ENCODE measurements at places on chromosomes 4 and X.

DNA sequence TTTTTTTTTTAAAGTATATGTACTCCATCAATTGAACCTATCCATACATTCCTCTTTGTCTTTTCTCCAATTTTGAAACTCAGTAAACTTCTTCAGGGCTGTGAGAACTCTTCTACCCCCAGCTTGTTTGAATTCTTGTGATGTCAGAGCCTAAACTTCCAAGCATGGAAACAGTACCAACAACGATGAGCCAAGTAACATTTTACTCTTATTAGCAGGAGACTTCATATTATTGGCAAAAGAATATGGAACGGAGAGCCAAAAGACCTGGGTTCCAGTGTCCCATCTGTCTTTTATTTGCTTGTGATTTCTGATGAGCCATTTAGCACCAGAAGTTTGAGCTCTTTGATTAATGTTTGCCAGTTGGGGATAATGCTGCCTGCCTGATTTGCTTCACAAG lies 5.3 kb downstream of the DIAPH2 start:
- DNase-seq = no peak

DNA sequence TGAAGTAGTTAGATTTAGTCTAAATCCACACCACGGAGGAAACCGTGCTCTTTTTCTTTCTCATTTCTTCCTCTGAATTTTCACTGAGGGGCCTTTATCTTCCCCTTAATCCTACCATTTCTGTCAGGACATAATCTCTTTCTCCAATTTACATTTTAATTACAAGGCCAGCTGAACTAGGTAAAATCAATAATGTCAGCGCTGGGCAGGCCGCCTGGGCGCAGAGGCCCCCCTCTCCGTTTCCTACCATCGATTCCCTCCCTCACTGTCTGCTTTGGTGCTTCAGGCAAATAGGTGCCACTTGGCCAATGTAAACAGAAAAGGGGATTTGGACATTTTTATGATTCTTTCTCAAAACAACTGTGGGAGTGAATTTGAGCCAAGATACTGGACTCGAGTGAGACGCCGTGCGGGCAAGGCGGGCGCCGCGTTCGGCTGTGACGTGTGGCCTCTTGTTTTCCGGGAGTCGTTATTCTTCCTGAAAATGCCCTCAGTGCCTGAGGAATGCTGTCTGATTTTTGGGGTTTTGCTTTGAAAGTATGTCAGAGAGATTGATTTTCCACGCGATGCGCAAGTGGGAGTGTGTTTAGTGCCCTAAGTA lies 22.6 kb downstream of the UVSSA start:
- no peak for DNase-seq

GRCh38 chr4:77930876-77931275 lies 68.2 kb downstream of the MRPL1 start:
- no peak for DNase-seq

DNA sequence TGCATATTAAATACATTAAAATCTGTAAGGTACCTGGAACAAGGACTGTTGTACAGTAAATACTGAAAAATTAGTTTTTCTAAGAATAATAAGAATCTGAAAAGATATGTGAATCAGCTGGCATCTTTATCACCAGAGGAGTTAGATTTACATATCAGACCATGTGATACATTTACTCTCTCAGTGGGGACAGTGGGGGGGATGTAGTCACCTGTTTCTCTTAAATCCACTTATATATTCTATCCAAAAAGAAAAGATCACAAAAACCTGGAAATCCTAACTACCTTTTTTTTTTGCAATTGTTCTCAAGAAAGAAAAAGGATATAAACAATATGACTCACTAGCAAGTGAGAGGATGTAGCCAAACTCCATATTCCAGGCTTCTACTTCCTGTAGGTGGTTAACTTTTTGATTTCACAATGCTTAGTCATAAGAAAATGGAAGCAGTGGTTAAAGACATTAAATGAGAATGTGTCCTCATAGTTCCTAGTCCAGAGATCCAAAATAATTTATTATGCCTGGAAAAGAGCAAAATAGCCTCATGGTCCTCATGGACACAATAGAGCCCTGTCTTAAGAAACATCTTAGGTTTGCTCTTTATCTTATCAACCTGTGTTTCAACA lies 22.5 kb upstream of the MYOZ2 start:
- no peak for DNase-seq

DNA sequence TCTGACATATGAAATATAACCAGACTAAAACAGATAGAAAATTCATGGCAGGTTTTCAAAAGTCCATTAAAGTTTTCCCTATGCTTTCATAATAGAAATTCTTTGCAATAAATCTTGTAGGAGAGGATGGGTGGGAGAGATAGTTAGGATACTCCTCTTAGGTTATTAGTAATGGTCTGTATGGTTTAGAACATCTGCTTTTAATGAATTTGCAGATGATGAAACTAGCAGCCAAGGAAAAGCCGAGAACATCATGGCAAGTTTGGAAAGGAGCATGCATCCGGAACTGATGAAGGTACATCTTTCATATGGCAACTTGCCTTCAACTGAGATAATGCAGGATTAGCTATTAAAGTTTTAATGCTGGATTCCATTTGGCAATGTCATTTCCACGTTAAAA lies 70.7 kb downstream of the DOCK11 start:
- no peak for DNase-seq

DNA sequence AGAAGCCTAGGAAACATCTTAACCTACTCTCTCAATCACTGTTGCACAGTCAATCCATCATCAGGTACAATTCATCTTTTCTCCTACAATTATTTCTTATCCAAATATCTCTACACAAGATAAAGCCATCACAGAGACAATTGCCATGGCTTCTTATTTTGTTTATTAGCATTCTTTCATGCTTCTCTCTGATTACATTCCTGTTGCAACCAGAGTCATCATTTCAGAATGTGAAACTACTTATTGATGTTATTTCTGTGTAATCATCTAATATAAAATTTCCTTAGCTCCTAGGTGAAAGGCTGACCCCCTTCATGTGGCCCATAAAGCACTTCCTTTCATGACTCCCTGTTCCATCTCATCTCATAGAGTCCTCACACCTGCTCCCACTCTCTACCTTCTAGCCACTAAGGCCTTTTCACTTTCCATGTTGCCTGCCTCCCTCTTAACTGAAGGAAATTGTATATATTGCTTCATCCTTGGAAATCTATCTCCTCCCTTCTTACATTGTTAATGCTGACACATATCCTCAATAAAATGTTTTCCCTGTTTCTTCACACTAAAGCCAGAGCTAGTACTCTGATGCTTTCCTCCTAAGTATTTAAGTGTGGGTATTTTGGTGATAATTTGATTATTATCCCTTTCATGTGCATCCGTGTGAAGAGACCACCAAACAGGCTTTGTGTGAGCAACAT lies 829.9 kb downstream of the FAT4 start:
- DNase-seq = no peak

GRCh38 chrX:1658071-1658491 lies 43.2 kb downstream of the ASMT start:
- DNase-seq = no peak

DNA sequence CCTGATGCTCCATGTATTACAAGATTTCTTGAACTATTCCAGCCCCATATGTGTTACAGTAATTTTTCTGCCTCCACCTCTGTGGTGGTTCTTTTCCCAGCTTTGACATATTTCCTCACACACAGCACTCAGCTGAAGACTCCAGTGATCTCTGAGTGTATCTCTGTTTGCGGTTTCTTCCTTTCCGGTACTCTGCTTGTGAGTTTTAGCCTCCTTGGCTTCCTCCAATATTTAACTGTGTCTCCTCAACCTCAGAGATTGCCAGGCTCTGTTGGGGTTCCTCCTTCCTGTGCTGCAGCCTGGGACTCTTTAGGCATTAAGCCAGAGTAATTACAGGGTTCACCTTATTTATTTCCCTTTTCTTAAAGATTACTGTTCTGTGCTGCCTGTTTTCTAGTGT lies 73.2 kb downstream of the NFKB1 start:
- DNase-seq = no peak

DNA sequence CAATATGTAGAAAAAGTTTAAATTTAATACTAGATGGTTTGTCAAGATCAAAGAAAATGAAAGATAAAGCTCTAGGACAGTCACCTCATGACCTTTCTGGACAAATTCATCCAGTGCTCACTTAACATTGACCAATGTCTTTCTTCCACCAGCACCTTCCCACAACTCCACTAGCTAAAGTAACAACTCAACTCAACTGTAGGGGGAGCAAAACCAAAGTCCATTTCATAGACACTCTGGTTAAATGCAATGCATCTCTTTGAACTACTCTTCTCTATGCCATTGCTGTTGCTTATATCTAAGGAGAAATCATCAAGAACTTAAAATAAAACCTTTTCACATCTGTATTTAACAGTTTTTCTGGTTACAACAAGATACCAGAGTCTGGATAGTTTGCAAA lies 25.1 kb downstream of the UGT2B4 start:
- no peak for DNase-seq

GRCh38 chr4:123966990-123967769 lies 570.6 kb downstream of the SPRY1 start:
- DNase-seq = no peak
